Uterus (tissue), 4 donors: ENCODE measurements at places on chromosomes 4 and X. TPM values are rescaled to one million over a fixed set of nuclear protein-coding genes. Genes with fewer than 3 reads are reported as not detected.

TENM3 gene
- total RNA-seq: 15.1 TPM

FAM199X gene
- 6.9 TPM for total RNA-seq

ELK1 gene
- 29.4 TPM for total RNA-seq

FIP1L1 gene
- 64.0 TPM for total RNA-seq

ARHGEF9 gene
- 26.3 TPM for total RNA-seq

MGAT4D gene
- total RNA-seq: not detected

NALF2 gene
- not detected for total RNA-seq

TCEANC gene
- 1.5 TPM for total RNA-seq
